ENCODE measurements at places on chromosomes 2 and 18. TPM values are rescaled to one million over a fixed set of nuclear protein-coding genes. Genes with fewer than 3 reads are reported as not detected.

Gene MC4R
- total RNA-seq = not detected

Gene ICOS
- not detected for total RNA-seq

Gene NEUROD1
- not detected for total RNA-seq

Gene LGALSL
- 4.3 TPM for total RNA-seq

Gene PCARE
- total RNA-seq = not detected

Gene PDE11A
- under 0.01 TPM for total RNA-seq

Gene SERPINB10
- not detected for total RNA-seq

Gene DNAJC5G
- total RNA-seq = 0.16 TPM

Gene SH3RF3
- 3.1 TPM for total RNA-seq

Gene IL1RN
- total RNA-seq = not detected

Gene REG1A
- total RNA-seq = not detected

Gene TDRD15
- total RNA-seq = not detected

Gene NOSTRIN
- total RNA-seq = 6.1 TPM

Gene RAPH1
- 52.6 TPM for total RNA-seq

Gene SCYGR4
- total RNA-seq = not detected

Gene UGT1A8
- total RNA-seq = not detected

Gene MZT2B
- total RNA-seq = 125 TPM

Gene RFX8
- 0.49 TPM for total RNA-seq

Gene PLEK
- 0.16 TPM for total RNA-seq

Gene CREB1
- 26.1 TPM for total RNA-seq

Gene ALK
- not detected for total RNA-seq

Gene BCL11A
- total RNA-seq = 1.1 TPM

Gene FAHD2A
- 29.6 TPM for total RNA-seq

Gene CCT7
- 323 TPM for total RNA-seq

Gene NBEAL1
- 14.1 TPM for total RNA-seq

Gene DSG4
- not detected for total RNA-seq

Gene COLEC11
- total RNA-seq = 0.57 TPM

Gene INSIG2
- 26.8 TPM for total RNA-seq

Gene KCNK3
- not detected for total RNA-seq

Gene ESPNL
- total RNA-seq = not detected

Gene REG1B
- not detected for total RNA-seq

Gene PAX8
- 0.16 TPM for total RNA-seq

Gene CROCC2
- total RNA-seq = not detected

Gene DNAH7
- 0.06 TPM for total RNA-seq

Gene CETN1
- not detected for total RNA-seq

Gene FBXO48
- 0.50 TPM for total RNA-seq

Gene IL18R1
- total RNA-seq = 0.82 TPM

Gene FOXD4L1
- total RNA-seq = 0.06 TPM

Gene PARD6G
- 25.0 TPM for total RNA-seq

Gene SLC39A6
- total RNA-seq = 37.8 TPM

Gene TRIB2
- 12.6 TPM for total RNA-seq

Gene ROCK2
- 35.3 TPM for total RNA-seq

Gene WIPF1
- total RNA-seq = 7.3 TPM

Gene MSTN
- total RNA-seq = 0.19 TPM

Gene CNGA3
- total RNA-seq = not detected

Gene BOLL
- total RNA-seq = not detected

Gene ARHGEF4
- total RNA-seq = 1.0 TPM

Gene ARL6IP6
- 21.8 TPM for total RNA-seq

Gene CDH20
- total RNA-seq = 0.16 TPM

Gene IL1B
- 0.32 TPM for total RNA-seq

Gene IRS1
- total RNA-seq = 0.06 TPM

Gene DUSP19
- total RNA-seq = 1.8 TPM

Gene BOK
- total RNA-seq = 34.8 TPM

Gene MGAT4A
- total RNA-seq = 25.7 TPM

Gene LRATD1
- 2.1 TPM for total RNA-seq

Gene ITGB6
- not detected for total RNA-seq

Gene IL1F10
- not detected for total RNA-seq

Gene POTEF
- total RNA-seq = 0.25 TPM
